CD4-positive, alpha-beta T cell treated with Interleukin-21 for 1 hour (primary cell): ENCODE measurements at places on chromosomes 11 and 22.
A peak's percentile ranks its signal among the peaks of the same experiment; 100 is the strongest.

GRCh38 chr11:45075519-45075918 lies 70.9 kb upstream of the PRDM11 start:
- no peak for DNase-seq

DNA sequence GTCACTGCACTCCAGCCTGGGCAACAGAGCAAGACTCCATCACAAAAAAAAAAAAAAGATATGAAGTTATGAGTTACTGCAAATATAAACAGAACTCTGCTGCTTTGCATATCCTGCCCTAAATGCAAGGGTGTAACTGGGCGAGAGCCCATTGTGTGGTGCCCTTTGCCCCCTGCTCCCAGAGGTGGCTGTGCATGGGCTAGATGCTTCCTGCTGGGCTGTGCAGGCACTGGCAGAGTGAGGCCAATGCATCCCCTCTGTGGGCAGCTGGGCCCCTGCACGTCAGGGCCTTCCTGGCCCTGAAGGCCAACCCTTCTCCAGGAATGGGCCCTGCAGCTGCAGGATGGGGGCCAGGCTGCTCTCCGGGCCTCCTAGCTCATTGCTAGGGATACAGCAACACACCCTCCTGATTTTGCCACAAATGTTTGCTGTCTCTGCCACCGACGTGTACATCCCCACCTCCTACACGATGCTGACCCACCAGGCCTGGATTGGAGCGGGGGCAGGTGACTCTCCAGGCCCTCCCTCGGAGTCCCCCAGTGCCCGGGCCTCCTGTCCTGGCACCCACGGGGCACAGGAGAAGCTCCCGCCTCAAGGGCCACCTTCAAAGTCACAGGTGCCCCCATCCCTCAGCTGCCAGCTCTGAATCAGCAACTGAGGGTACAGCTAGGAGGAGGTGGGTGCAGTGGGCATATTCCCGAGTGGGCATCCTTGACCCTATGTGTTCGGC lies 40.7 kb upstream of the COMT start:
- no peak for DNase-seq

DNA sequence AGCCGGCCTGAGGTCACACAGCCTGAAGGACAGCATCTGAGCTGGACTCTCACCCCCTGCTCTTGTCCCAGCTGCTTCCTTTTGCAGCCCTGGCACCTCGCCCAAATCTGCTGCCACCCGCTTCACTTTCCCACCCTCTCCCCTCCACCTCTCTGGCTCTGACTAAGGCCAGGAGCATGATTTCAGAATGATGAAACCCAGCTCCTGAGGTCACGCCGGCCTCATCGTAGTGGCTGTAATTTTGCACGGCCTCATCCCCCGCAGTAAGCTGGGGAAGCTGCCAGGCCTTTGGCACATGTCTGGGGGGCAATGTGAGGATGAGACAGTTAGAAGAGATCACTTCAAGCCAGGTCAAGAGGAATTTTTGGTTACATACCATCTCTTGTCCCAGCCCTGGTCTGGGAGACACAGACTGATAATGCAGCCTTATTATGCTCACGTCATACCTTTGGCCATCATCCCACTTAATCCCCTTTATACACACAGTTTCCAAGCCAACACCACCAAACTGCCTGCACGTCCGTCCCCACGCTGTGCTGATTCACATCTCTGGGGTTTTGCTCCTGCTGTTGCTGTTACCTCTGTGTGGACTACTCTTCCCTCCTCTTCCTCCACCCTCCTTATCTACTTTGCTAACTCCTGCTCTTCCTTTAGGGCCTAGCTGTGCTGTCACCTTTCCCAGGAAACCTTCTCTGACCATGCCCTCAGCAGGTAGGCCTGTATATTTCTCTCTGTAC lies 58.1 kb downstream of the CHRDL2 start:
- no peak for DNase-seq

DNA sequence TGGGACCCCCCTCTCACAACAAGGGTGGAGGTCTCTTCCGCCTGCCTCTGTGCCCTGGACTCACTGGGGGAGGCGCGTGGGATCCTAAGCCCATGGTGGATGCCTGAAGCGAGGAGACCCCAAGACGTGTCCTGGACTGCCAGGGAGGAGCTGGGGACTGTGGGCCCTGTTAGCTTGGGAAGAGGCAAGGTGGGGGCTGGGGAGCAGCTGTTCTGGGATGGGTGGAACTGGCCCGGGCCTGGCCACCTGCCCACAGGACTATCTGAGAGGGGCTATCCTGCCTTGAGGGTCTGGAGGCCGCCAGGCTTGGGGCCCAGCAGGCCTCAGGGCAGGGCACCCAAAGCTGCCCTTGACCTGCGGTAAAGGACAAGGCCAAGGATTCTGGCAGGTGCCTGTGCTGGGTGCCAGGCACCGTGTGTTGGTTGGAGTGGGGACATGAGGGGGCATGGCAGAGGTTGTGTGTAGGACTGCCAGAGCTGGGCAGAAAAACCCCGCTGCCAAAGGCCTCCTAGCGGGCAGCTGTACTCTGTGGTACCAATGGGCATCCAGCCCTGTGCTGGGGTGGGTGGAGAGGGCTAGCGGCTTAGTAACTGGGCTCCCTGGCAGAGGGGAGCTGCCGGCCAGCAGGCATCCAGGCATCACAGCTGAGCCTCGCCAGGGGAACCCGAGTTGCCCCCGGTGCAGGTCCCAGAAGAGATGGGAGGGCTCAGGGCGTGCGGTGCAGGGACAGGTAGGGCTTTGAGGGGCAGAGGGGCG lies 670 bp downstream of the LSP1 start:
- peak; percentile 34 for DNase-seq

GRCh38 chr11:70158201-70158600 lies 44.9 kb upstream of the FADD start:
- no peak for DNase-seq

DNA sequence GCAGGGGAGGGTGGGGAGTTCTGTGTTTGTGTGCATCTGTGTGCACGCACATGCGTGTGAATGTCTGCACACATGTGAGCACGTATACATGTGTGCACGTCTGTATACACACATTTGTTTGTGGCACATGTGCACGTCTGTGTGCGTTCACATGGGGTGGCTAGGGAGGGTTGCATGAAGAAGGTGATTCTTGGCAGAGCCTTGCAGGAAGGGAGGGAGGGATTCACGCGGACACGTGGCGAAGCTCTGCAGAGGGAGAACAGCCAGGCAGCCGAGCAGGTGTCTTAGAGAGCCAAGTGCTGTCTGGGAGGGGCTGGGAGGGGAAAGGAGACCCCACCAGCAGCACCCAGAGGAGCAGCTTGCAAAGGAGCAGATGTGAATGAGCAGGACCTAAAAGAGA lies 372.1 kb downstream of the BRD1 start:
- DNase-seq = no peak

DNA sequence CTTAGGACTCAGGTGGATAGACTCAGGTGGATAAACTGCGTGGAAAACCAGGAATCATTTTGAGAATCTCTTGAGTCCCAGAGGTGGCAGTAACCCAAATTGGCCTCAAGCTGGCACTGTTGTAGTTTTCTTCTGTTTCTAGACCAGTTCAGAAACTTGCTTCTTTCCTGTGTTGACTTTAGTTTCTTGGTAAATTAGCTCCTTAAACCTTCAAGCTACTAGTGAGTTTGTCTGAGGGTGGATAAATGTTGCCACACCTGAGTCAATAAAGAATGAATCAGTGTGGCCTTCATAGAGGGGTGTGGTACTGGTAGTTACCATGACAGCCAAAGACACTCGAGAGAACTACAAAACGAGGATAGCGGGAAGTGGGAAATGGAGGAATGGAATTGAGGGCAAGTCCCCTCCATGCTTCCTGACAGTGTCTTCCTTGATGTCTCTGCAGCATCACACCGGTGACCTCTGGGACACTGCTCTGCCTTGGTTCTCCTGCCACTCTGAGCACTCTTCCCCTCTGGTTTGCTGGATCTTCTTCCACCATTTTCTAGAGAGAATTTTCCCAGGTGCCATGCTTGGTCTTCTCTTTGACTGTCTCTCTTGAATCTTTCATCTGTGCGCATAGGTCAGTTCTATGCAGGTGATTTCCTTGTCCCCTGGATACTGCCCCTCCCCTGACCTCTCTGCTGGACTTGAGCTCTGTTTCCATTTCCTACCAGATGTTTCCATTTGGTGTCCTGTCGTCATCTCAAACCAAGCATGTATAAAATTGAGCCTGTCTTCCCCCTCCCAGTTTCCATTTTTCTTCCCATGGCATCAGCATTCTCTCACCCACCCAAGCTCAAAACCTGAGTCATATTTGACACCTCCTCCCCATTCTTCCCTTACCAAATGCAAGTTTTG lies 7.2 kb downstream of the POLD4 start:
- peak; percentile 41 for DNase-seq

DNA sequence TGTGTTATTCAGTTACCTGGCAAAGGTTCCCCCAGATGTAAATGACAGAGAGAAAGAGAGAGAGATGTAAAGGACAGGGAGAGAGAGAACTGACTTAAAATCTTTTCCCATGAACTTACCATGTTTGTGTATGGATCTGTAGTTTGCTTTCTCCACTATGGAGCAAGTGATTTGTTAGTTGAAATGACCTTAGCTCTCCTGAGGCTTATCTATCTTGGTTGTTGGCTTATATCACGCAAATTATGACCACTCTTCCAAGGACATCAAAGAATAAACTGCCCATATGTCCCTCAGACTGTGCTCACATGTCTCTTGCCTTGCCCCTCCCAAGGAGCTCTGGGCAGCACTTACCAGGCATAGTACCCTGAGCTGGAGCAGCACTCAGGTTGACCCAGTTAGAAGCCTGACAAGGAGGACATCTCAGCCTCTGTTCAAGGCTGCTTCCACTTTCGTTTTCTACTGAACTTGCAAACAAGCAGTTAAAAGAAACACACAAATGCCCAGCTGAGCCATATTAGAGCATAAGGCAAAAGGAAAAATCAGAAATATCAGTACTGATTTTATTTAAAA lies 95.3 kb upstream of the RCN1 start:
- peak; percentile 45 for DNase-seq

DNA sequence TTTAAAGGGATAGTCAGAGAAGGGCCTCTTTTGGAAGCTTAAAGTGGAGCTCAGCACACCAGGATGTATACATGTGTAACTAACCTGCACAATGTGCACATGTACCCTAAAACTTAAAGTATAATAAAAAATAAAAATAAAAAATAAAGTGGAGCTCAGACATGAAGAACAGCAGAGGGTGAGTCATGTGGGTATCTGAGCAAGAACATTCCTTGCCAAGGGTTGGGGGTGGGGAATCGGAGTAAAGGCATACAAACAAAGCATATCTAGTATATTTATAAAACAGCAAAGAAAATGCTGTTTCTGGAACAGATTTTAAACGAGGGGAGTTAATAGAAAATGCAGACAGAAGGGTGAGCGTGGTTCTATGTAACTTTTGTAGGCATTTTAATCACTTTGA lies 562.6 kb upstream of the ANO3 start:
- no peak for DNase-seq

DNA sequence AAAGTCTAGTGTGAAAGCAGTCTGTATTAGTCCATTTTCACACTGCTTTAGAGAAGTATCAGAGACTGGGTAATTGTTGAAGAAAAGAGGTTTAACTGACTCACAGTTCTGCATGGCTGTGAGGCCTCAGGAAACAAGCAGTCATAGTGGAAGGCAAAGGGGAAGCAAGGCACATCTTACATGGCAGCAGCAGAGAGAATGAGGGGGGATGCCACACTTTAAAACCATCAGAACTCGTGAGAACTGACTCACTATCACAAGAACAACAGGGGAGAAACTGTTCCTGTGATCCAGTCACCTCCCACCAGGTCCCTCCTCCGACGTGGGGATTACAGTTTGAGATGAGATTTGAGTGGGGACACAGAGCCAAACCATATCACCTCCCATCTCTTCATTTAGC lies 13.8 kb upstream of the TUBA8 start:
- DNase-seq = no peak

GRCh38 chr11:47175746-47176327 lies 842 bp downstream of the ARFGAP2 start:
- no peak for DNase-seq

- DNase-seq = no peak
Observed at GRCh38 chr11:86703987-86704386, 31.6 kb upstream of the ME3 start.
